ENCODE measurements at places on chromosomes 6 and 20.
A peak's percentile ranks its signal among the peaks of the same experiment; 100 is the strongest.

DNA sequence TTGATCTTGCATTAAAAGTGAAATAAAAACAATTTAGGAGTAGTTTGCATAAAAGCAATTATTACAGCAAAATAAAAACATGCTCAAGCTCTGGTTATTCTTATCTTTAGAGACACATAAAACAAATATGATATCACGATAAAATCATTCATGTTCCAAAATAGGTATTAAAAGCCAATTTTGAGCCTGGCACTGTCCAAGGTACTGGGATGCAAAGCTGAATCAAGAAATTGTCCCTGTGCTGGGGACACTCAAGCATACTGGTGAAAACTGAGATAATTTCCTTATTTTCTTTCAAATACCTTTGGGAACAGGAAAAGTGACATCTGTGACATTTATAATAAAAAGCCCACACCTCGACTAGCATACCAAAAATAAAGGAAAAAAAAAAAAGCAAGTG lies 931 bp upstream of the MTCL3 start:
- no peak for DNase-seq

DNA sequence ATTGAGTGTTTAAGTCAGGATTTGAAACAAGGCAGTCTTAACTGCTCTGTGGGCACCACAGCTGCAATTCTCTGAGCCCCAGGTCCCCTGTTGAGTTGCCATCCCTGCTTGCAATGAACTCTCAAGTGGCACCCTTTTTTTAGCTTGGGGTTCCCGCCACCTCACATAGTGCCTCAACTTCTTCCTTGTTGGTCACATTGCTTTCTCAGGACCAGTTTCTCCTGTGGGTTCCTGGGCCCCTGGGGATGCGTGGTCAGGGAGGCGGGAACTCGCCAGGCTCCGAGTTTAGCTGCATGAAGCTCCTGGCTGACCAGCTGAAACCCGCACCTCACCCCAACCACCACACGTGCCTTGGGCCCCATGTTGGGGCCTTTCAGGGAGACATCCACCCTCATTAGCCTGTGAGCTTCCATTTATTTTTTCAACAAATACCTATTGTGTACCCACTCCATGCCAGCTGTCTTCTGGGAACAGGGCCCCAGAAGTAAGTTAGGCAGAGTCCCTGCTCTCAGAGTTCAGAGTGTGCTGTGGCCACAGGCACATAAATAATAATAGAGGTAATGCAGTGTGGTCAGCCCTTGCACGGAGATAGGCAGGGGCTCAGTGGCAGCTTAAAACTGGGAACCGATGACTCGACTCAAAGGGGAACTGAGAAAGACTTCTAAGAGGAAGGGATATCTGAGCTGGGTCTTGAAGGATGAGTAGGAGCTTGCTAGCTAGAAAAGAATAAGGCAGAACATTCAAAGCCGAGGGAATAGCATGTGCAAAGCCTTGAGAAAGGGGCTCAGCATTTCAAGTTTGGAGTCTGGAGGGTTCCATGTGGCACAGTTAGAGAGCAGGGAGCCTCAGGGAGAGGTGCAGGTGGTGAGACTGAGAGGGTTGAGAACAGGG lies 33.9 kb upstream of the FAM83D start:
- DNase-seq = no peak

DNA sequence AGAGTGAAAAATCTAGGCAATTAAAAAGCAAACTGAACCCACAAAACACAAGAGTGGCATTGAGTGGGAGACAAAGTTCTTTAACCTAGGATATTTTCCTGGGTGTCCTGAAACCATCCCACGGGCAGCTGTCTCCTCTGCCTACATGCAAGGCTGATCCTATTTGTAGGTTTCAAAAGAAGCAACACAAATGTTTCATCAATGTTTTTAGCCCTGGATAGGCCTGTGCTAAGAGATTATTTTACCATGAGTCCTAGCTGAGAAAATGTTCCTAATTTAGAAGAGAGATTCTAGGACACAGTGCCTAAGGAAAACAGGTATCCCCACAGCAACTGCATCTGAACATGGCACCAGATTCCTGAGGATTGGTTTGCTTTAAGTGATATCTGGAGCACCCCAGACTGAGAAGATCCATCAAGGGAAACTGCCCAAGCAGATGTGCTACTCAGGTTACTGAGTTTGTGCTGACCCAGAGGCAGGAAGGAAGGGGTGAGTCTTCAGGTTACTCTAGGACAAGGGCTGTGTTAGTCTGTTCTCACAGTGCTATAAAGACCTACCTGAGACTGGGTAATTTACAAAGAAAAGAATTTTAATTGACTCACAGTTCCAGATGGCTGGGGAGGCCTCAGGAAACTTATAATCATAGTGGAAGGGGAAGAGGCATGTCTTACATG lies 111.6 kb upstream of the UST start:
- no peak for DNase-seq

DNA sequence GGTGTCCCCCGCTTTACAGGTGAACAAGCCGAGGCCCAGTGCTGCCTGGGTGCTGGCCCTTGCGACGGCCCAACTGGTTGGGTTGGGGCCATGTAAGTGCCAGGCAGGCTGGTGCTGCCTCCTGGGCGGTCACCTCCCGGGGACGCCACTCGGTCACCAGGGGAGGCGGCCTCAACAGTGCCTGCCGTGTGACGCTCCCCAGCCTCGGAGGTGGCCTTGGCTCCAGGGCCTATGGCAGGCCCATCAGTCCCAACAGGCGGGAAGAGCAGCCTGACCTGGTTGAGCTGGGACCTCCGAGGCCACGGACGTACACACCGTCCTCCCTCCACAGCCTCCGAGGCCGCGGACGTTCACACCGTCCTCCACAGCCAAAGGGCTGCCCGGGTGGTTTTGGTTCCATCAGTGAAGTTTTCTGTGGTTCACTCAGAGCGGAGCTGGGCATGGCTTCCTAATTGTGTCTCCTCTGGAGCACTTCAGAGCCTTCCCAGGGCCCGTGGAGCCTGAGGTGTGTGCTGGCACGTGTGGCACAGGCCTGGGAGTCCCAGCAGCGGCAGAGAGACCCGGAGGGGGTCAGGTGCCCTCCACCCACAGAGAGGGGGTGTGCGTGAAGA lies 19.3 kb upstream of the SLCO4A1 start:
- DNase-seq = no peak

- no peak for DNase-seq
These were observed 112.8 kb downstream of the ASXL1 start for GRCh38 chr20:32470940-32471339.

DNA sequence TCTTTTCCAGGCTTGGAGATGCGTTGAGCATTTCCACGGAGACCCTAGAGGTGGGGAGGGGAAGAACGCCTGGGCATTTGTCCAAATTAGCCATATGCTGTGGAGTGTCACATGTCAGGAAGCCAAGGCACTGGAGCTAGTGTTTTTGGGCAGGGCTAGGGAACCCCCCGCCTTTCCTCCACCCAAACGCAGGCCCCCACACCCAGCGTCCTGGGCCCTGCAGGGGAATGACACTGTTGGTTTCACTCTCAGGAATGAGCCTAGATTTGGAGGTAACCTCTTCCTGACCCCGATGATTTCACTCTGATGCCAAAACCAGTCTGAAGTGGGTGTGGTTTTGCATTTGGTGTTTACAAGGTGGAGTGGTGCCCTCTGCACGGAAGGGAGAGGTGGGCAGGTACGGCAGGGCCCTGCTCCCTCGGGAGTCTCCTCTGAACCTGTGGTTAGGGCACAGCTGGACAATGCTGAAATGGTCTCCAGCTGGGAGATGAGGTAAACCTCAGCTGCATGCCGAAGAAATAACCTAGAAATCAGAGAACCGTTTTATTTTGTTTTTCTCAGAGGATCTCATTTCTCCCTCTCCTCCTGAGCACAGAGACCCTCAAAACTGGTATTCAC lies 29.5 kb downstream of the MTHFD1L start:
- DNase-seq = peak; percentile 5

GRCh38 chr6:35476004-35476403 lies 7.8 kb downstream of the RPL10A start:
- no peak for DNase-seq

GRCh38 chr20:56376331-56376730 lies 15.7 kb downstream of the AURKA start:
- no peak for DNase-seq

DNA sequence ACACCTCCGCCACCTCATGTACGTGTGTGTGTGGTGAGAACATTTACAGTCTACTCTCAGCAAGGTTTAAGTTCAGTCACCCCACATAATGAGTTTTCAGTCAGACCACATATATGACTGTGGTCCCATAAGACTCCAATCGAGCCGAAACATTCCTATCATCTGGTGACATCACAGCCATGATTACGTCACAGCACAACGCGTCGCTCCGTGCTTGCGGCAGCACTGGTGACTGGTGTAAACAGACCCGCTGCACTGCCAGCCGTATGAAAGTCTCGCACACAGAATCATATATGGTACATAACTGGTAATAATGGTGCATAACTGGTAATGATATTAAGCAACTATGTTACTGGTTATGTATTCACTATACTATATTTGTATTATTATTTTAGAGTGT lies 150.7 kb downstream of the DLL1 start:
- no peak for DNase-seq

- DNase-seq = no peak
These were observed 1077.6 kb upstream of the MAP3K7 start for GRCh38 chr6:91664327-91664959.

- DNase-seq = no peak
These were observed 94.9 kb downstream of the TINAG start for GRCh38 chr6:54403096-54403495.
